ENCODE measurements at places on chromosomes 6 and 20.
A peak's percentile ranks its signal among the peaks of the same experiment; 100 is the strongest.

DNA sequence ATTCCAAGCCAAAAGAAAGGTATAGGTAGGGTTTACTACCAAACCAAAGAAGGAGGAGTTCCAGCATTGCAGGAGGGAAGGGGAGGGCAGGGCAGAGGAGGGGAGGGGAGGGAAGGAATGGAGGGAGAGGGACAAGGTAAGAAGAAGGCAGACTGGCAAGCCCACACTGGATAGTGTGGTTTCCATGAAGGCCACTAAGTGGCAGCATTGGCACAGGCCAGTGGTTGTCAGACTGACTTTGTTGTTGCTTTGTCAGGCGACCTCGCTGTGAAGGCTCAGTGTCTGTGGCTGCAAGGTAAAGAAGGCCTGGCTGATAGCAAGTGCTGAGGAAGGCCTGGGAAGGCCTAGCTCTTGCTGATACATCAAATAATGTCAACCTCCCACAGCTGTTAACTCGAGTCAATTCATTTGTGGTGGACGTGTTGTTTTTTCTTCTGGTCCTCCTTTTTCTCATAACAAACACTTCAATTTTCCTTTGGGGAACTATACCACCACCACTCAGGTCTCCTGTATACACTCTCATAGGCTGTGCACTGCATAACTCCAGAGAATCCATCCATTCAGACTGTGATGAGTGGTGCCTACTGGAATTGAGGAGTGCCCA lies 7.7 kb upstream of the ZNF334 start:
- peak; percentile 57 for DNase-seq

GRCh38 chr6:142913511-142914047 lies 31.4 kb downstream of the HIVEP2 start:
- DNase-seq, result no peak

DNA sequence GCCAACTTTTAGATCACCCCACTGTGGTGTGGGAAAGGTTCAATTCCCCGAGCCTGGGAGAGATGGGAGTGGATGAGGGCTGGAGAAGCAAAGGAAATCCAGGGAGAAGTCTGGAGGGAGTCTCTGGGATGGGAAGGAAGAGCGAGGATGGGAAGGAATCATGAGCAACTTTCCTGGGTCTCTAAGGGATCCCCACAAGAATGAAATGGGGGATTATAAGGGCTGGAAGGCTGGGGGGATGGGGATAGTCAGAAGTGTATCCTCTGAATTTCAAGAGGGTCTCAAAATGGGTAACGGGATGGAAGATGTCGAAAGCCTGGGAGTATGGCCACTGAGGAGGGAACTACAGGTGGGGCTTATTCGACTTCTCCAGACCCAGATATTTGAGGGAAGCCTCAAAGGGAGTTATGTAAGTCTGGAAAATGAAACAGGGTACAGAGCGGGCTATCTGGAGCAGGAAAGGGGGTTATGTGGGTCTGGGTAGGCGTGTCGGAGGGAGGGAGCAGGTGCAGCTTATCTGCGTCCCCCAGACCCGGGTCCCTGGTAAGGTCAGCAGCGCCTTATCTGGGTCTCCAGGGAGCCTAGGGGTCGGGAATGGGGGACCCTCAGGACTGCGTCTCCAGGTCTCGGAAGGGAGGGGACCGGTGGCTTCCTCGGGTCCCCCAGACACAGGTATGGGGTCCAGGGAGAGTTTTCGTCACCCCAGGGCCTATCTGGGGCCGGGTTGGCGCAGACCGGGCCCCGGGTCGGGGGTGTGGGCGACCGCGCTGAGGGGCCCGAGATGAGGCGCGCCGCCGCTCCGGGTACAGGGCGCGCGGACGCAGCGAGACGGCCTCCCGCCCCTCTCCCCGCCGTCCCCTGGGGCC lies 550 bp downstream of the PLAGL2 start:
- DNase-seq, result no peak

DNA sequence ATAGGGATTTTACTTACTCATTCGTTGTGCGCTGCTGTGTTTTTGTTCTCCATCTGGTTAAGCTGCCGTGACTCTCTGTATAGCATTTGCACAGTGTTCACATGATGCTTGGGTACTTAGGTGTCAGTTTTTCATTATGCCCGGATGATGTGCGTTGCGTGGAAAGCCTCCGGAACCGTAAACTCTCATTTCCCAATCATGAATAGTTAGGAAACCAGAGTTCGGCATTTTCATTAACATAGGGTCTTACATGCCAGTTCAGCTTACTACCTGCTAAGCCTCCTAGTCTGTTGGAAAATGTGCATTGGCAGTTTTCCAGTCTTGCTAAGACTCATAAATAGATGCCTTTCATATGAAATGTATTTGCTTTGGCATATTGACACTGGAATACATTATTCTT lies 483.4 kb upstream of the FLRT3 start:
- no peak for DNase-seq

GRCh38 chr6:39770446-39770845 lies 21.7 kb upstream of the DAAM2 start:
- DNase-seq, result no peak

DNA sequence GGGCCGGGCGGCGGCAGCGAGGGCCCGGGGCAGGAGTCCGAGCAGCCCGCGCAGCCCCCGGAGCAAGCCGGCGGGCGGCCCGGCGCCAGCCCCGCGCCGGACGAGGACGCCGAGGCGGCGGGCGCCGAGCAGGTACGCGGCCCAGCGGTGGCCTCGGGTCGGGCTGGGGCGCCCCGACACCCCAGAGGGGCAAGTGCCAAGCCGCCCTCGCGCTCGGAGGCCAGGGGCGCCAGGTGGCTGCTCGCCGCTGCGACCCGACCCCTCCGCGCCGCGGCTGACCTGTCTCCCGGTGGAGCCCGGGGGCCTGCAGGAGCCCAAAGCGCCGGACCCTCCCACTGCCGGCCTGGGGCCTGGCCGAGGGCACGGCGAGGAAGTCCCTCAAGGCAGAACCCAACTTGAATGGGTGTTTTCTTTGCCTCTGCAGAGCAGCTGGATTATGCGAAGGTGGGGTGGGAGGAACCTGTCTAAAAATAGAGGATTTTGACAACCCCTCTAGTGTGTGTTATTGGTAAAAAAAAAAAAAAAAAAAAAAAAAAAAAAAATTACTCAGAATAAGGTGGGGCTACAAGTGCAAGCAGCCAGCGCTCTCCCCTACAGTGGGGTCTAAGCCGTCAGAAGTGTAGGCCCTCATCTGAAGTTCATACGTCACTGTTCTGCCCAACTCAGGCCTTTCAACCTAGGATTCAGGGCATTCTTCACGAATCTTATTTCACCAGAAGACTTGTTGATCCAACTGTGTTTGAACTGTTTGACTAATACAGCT lies 609 bp downstream of the OGFRL1 start:
- DNase-seq, result peak; percentile 32

- DNase-seq, result no peak
Observed at GRCh38 chr6:6384520-6384919, 64.1 kb upstream of the F13A1 start.

- DNase-seq, result no peak
Observed at GRCh38 chr20:35586751-35587425, 28.7 kb upstream of the SPAG4 start.

DNA sequence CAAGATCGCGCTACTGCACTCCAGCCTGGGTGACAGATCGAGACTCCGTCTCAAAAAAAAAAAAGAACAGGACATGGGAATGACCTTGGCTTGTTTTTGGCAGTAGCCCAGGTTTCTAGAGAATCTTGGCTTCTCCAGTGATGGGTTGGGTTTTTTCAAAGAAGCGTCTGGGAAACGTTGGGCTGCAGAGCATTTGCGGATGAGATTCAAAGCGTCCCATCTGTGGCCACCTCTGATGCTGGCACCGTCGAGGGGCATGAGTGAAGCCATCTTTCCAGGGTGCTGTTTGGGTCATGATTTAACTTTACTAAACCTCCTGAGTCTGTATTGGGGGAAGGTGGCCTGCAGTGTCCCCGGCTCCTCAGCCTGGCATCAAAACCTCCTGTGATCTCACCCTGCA lies 43.2 kb upstream of the SRF start:
- peak; percentile 63 for DNase-seq

GRCh38 chr6:133610227-133610840 lies 278.6 kb upstream of the TCF21 start:
- DNase-seq, result peak; percentile 56

DNA sequence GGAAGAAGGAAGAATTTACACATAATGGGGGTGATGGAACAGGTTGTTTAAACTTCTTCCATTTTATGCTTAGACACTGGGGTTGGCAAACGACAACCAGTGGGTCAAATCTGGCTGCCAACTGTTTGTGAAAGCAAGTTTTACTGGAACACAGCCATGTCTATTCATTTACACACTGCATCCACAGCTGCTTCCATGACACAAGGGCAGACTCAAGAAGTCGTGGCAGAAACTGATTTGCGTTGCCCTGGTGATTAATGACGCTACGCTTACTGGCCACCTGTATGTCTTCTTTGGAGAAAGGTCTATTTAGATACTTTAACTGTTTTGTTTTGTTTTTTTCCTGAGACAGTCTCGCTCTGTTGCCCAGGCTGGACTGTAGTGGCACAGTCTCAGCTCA lies 19.0 kb downstream of the CTCFL start:
- DNase-seq, result no peak

DNA sequence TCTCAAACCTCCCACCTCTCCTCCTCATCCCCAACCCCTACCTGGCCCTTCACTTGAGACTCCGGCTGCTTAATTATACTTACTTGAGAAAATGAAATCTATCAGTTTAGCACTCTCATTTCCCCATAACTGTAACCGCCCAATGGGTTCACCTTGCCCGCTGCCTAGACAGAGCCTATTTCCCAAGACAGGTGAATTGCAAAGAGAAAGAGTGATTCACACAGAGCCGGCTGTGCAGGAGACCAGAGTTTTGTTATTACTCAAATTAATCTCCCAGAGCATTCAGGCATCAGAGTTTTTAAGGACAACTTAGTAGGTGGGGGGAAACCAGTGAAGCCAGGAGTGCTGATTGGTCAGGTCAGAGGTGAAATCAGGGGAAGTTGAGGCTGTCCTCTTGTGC lies 301.4 kb upstream of the CDYL start:
- DNase-seq, result no peak

DNA sequence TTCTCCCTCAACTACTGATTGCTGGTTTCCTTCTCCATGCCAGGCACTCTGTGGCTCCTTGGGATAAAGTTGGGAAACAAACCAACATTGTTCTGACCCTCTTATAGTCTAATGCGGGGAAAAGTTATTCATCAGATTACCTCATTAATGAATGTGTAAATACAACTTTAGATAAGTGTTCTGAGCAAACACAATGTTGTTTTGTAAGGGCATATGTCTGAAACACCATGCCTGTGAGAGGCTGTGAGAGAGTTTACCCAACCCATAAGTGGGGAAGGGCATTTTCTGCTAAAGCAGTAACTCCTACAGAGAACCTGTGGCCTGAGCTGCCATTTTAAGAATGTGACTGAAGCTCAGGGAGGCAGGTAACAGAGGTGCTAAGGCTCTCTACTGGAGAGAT lies 283.5 kb downstream of the KHDC1L start:
- no peak for DNase-seq

- DNase-seq, result no peak
Observed at GRCh38 chr20:16263582-16263981, 309.7 kb downstream of the KIF16B start.

DNA sequence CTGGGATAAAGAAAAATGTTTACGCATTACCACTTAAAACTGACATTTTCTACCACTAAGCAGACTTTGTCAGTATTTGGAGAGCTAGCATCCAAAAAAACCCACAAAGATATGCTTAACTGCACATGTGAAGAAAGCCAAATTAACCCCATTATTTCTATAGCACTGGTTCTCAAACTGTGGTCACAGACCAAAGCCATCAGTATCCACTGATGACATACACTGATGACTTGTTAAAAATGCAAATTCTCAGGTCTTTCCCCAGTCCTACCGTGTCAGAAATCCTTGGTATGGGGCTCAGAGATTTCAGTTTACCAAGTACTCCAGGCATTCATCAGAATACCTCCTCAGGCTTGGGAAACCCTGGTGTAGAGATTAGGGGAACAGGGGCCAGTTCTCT lies 230.2 kb downstream of the PTPRK start:
- DNase-seq, result no peak

- no peak for DNase-seq
Observed at GRCh38 chr6:167394339-167394738, 69.5 kb downstream of the TTLL2 start.

DNA sequence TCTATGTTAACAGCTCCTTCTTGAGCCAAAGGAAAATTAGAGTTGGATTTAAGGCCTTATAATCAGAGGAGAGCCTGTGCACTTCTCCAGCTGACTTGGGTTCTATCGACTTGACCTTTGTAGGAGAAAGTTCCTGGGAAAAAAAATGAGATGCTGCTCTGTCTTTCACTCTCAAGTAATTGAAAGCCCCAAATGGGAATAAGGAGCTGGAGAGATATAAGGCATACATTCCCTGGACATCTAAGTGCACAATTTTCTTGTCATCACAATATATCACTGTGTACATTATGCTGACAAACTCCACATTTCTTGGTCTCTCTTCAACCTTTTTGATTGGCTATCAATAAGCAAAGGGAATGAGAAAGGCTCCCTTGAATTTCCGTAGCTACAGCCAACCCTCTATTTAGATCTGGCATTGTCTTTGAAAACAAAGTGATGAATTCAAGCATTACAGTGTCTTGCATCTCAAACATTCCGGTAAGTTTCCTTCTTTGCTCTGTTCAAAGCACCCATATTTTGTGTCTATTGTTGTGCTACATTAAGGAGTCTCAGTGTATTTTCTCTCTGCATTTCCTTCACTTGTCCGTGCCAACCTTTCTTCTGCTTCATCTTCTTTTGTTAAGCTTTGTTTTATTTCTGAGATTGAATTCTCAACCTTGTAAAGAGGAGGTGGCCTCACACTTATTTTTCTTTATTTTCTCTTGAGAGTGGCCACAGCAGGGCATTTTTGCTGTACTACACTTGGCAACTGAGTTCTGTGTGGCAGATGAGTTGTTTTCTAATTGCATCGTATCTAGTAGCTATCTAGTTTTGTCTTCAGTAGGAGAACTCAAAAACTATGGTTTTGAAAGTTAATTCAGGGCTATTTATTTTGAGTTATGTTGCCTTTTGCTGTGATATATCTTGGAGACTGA lies 450.3 kb upstream of the MAN1A1 start:
- no peak for DNase-seq

DNA sequence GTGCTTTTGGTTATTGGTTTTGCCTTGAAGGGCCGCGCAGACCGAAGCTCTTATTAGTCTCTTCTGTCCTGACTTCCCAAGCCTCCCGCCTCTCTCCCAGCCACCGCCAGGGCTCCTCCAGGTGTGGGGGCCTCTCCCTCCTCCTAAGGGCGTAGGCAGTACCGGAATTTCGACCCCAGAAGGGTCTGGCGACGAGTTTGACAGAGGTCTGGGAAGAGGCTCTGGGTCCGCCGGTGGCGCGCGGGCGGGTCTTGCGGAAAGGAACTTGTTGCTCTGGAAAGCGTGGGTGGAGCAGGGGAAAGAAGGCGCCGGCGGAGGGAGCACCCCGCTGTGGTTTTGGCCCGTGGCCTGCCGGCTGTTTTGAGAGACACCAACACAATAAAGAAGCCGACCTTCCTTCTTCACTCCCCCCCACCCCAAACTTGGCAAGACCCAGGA lies 1.8 kb downstream of the PCSK2 start:
- DNase-seq, result no peak
